ENCODE measurements at places on chromosomes 3 and 15. TPM values are rescaled to one million over a fixed set of nuclear protein-coding genes. Genes with fewer than 3 reads are reported as not detected.

The TRPM7 gene
- 5.1 TPM for polyA plus RNA-seq

DNA sequence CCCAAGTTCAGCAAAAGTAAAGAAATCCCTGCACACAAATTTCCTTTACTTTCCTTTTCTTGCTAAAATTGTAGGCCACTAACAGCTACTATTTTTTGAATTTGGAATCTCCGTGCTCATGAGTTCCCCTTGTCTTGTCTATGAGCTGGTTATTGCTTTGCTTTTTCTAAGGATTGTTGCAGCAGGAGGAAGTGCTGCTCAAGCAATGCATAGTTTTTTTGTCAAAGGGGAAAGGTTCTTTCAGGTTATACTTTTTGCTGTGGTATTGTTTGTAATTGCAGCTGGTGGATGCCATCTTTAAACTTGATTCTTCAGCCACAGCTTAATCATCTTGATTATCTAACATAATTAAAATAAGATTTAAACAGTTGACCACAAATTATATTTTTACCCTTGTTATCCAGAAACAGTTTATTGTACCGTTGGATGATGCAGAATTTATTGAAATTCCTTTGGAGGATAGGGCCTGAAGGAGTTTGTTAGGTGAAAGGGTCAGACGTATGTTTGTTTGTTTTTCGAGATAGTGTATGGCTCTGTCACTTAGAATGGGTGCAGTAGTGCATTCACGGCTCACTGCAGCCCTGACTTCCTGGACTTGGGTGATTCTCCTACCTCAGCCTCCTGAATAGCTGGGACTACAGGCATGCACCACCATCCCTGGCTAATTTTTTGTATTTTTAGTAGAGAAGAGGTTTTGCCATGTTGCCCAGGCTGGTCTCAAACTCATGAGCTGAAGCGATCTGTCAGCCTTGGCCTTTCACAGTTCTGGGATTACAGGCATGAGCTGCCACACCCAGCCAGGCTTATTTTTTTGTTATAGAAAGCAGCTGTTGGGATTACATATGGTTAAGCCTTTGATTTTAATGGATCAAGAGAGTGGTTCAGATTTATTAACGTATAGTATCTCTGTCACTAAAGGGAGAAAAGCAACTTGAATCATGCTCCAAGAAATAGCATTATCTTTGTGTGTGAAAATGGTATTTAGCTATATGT is 11.7 kb downstream of the MGA start:
- no peak for DNase-seq

- DNase-seq = no peak
Measured at GRCh38 chr15:74642348-74642733, 26.7 kb downstream of the CLK3 start.

GRCh38 chr3:190301591-190301990 is 20.7 kb downstream of the CLDN1 start:
- no peak for DNase-seq

GRCh38 chr3:115943579-115943978 is 320.3 kb downstream of the GAP43 start:
- DNase-seq = no peak

DNA sequence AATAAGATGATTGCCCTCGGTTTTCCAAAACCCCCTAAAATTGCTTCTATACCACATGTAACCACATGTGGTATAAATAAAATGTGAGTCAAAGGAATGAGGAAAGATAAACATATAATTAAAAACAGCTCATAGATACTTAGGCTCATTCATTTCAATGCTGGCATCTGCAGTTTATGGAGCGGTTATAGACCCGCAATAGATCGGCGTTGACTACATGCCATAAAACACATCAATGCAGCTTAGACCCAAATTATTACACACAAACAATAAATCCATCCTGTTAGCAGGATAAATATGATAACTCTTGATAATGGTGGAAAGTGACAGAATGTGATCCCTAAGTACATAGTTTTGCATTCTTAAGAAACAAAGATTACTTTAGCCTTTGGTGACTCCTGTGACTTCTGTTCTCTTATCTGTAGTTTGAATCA is 143.7 kb downstream of the NR2F2 start:
- peak; percentile 35 for DNase-seq

DNA sequence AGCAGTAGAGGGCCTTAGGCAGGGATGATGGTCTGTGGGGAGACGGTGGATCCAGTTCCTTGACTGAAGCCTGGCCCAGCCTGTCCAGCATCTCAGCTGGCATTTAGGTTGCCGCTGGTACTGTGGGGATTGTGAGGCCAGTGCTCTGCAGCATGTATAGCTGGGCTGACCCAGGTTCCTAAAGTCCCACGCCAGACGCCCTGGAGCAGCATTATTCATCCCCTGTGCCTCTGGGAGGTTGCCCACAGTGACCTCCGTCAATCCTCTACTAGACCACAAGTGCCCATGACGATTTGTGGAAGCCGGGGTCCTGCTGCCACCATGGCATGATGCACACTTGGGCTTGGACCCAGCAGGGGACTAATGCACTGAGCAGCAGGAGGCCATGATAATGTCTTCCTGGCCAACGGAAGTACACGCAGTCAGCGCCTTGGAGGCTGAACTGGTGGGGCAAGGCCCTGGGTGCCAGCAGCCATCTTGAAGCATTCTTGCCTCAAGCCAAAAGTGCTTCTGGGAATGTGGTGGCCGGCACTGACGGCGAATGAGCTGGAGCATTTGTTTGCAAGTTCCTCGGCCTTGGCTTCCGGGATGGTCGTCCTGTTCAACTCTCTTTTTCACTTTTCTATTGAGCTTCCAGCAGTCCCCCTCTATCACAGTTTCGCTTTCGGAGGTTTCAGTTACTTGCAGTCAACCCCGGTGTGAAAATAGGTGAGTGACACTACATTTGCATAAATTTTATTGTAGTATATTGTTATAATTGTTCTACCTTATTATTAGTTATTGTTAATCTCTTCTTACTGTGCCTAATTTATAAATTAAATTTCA is 949.4 kb downstream of the ROBO1 start:
- no peak for DNase-seq

- no peak for DNase-seq
Measured at GRCh38 chr3:18575573-18575972, 150.4 kb upstream of the SATB1 start.

The NR2E3 gene
- polyA plus RNA-seq = 0.18 TPM

- no peak for DNase-seq
Measured at GRCh38 chr15:73334086-73334485, 34.7 kb downstream of the HCN4 start.

DNA sequence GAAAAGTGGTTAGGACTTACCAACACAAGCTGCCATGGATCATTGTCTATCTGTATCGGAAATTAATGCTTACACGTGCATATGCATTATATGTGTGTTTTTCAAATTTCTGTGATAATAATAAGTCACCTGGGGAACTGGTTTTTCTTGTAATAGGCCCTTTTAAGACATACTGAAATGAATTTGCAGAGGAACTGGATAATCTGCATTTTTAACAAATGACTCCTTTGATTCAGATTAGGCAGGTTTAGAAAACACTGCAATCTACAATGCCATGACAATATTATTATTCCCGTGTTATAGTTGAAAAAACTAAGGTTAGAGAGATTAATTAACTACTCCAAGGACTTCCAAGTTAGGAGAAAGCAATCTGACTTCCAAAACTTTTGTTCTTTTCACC is 23.4 kb downstream of the STRIT1 start:
- no peak for DNase-seq

DNA sequence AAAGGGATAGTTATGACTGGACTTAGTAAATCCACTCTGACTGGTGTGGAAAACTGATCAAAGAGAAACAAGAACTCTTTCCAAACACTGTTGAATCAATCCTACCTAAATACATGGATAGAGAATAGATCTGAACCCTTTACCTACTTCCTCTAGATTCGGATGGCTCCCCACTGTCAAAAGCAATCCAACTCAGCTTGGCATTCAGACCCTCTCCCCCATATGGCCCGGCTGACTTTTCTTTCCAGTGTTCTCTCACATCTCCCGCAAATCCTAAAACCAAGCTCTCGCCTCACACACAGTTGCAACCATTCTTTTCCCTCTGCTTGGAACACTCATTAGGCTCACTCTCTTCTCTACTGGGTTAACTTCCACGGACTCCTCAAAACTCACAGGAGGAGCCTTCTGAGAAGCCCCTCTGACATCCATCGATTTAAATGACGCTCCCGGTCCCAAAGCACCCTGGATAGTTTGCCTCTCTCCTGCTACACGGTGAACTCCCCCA is 639 bp downstream of the SPICE1 start:
- DNase-seq = no peak

All from SK-N-SH (cell line).